ENCODE measurements at places on chromosomes 3 and 15.

- DNase-seq = peak; percentile 49
Observed at GRCh38 chr3:122572940-122573412, 4.5 kb upstream of the PARP15 start.

- DNase-seq = no peak
Observed at GRCh38 chr3:158977497-158977896, 175.6 kb downstream of the MFSD1 start.

- no peak for DNase-seq
Observed at GRCh38 chr3:17643691-17644090, 98.7 kb downstream of the TBC1D5 start.

DNA sequence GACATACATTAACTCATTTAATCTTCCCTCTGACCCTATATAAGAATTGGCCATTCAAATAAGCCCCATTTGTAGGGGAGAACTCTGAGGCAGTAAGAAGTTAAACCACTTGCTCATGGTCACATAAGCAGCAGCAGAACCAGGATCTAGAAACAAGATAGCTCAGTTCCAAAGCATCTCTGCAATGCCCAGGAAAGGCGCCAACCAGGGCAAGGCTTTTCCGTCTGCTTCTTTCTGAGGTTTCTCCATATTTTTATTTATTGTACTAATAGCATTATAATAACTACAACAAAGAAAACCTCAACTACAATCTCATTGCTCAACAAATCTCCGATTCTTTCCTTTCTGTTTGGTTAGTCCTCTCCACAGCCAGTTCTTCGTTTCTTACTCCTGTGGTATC lies 4.3 kb upstream of the UBE2E2 start:
- DNase-seq = no peak

- no peak for DNase-seq
Observed at GRCh38 chr3:40116478-40117177, 192.9 kb upstream of the EIF1B start.

- DNase-seq = no peak
Observed at GRCh38 chr3:30203301-30203700, 403.1 kb upstream of the TGFBR2 start.

GRCh38 chr3:175005881-175006280 lies 146.7 kb downstream of the NAALADL2 start:
- DNase-seq = no peak

DNA sequence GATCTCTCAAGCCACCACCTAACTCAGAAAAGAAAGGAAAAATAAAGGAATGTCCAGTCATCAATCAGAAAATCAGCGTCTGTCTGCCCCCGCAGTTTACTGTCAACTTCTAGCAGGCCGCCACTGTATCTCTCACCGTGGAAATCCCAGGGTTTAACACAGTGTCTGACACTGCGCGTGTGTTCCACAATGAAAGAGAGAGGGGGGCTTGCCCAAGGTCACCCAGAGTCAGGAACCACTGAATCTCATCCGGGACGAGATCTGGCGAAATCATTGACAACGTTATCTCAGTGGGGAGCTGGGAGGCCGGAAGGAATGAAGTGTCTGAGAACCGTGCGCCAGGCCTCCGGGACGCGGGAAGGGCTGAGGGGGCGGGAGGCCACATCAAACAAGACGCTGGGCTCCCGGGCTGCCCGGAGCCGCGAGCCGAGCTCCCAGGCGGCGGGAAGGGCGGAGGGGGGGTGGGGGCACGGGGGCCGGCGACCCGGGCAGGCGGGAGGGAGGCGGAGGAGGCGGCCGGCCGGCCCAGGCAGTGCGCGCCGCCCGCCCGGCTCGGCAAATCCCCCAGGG lies 2.2 kb upstream of the HES1 start:
- DNase-seq = peak; percentile 84

DNA sequence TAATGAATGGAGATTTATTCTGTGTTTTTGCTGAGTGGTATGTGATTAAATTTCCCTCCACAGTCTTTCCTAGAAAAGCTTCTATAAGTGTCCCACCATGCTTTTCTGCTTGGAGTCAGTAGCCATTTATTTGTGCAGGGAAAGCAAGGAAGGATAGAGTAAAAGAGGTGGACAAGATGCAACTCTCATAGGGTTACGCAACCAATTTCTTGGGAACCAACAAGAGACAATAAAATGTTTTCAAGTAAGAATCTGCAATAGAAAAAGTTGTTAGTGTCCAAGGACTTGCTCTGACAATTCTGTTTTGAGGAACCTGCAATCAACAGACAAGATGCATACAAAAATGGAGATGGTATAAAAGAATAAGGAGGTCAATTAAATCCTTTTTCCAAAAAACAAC lies 153.8 kb upstream of the MITF start:
- DNase-seq = no peak

DNA sequence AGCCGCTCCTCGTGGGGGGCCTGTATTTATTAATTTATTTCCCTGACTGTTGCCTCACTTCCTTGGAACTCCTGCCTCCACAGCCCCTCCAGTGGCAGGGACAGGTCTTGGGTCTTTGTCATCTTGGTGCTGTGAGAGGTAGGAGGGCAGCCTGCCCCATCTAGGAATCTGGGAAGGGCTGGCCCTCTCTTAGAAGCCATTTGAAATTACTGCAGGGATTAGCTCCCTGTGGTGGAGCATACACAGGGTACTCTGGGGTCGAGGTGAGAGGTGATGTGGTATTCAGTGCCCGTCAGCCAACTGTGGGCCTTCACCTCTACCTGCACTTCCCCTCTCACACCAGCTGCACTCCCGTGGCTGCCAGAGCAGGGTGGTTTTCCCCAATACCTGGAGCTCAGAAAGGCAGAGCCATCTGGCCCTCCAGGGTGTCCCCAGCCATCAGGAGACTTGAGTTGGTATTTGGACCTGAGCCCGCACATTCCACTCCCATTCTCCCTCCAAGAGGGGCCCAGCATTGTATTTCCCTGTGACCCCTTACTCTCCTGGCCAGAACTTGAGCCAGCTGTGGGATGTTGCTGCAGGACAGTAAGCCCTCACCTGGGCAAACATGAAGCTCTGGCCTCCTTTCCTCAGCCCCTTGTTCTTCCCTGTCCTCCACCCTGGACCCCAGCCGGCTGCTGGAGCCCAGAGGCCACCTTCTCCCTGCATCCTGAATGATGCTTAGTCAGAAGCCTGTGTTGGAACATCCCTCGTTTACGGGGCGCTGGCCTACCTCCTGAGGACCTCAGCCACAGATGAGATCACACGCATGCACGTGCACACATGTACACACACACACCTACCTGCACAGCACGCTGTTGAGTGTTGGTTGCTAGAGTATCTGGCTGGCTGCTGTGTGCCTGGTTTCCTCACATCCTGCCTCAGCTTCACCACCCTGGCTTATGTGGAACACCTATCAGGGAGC lies 2.0 kb upstream of the JMJD7 start:
- DNase-seq = peak; percentile 22

GRCh38 chr3:171387062-171387461 lies 73.1 kb downstream of the TNIK start:
- DNase-seq = no peak

DNA sequence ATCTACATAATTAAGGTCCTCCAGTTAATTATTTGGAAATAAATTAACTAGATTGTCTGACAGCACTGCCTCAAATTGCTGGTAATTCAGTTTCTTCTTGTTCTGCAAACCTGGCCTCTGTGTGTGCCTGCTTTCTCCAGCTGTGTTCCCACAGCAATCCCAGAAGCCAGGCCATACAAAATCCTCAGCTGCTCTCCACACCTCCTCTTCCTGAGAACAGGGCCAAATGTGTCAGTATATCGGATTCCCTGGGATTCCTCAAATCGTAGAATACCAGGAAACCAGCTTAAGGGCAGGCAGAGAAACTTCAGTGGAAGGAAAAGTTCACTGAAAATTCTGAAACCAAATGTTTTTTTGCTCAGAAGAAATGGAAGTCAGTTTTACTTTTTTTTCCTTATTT lies 261.4 kb downstream of the ZMAT3 start:
- DNase-seq = peak; percentile 14

- no peak for DNase-seq
Observed at GRCh38 chr3:129424185-129424841, 4.1 kb downstream of the EFCAB12 start.

- no peak for DNase-seq
Observed at GRCh38 chr3:111368056-111368455, 173.9 kb upstream of the CD96 start.

DNA sequence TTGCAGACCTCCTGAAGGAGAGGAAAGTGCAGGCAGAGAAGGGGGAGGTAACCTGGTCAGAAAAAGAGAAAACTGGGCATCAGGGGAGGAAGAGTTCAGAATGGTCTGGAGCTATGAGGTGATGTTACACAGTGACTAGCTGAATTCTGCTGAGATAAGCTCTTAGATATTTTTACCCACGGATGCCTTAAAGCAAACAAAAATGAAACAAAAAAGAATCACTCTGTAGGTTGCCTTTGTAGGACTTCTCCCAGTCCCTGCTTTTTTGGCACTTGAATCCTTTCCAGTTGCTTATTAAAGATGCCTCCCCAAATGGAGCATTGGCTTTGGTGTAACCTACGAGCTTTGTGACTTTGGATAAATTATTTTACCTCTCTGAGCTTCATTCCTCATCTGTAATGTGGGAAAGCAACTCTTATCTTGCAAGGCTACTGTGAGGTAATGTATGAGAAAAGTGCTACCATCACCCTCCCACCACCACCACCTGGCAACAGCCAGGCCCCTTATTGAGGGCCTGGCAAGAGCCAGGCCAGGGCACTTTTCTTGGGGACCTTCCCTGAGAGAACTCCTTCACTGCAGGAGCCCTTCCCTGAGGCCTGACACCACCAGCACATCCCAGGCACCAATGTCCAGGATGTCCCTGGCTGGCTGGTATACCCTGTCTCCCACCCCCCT lies 2.7 kb downstream of the CCR1 start:
- DNase-seq = no peak

- DNase-seq = no peak
Observed at GRCh38 chr3:169362301-169362700, 301.2 kb downstream of the MECOM start.

- DNase-seq = no peak
Observed at GRCh38 chr3:187208159-187208558, 10.9 kb downstream of the RTP1 start.

- no peak for DNase-seq
Observed at GRCh38 chr15:94312946-94313345, 81.6 kb downstream of the MCTP2 start.

DNA sequence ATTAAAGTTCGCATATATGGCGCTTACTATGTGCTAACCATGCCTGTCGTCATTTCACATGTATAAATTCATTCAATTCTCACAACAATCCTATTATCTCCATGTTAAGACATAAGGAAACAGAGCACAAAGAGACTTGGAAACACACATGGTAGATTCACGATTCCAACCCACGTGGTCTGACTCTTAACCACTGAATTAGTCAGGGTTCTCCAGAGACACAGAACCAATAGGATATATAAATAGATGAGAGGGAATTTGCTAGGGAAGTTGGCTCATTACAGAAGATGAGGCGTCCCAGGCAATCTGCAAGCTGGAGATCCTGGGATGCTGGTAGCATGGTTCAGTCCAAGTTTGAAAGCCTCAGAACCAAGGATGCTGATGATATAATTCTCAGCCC lies 765.3 kb downstream of the TBL1XR1 start:
- no peak for DNase-seq

- DNase-seq = peak; percentile 17
Observed at GRCh38 chr3:177516158-177517011, 319.1 kb upstream of the TBL1XR1 start.

DNA sequence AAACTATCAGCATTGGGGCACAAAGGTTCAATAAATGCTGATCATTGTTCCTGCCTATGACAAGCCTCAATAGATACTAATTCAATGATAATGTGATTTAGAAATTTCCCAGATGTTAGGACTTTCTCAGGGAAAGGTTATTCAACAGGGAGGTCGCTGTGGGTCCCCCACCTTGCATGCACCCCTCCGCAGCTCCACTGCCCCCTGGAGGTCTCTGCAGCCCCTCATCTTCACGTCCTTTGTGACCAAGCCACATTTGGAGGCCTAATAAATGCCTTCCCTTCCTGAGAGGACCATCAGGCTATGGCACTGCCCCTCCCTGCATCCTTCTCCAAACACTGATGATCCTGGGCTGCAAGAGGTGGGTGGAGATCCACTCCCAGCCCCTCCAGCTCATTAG lies 50.2 kb downstream of the NOX5 start:
- DNase-seq = peak; percentile 50

GRCh38 chr3:50120364-50121071 lies 31.8 kb downstream of the RBM5 start:
- DNase-seq = no peak

GRCh38 chr3:72337480-72337855 lies 510.8 kb downstream of the SHQ1 start:
- DNase-seq = no peak
